ENCODE measurements at places on chromosomes 11 and 22. TPM values are rescaled to one million over a fixed set of nuclear protein-coding genes. Genes with fewer than 3 reads are reported as not detected.

PPP2R5B gene
- 20.9 TPM for polyA plus RNA-seq

OR56A1 gene
- polyA plus RNA-seq = not detected

KRTAP5-11 gene
- not detected for polyA plus RNA-seq

SMTNL1 gene
- polyA plus RNA-seq = not detected

GRCh38 chr11:11409901-11410300 is 56.9 kb upstream of the CSNK2A3 start:
- DNase-seq = no peak

DNA sequence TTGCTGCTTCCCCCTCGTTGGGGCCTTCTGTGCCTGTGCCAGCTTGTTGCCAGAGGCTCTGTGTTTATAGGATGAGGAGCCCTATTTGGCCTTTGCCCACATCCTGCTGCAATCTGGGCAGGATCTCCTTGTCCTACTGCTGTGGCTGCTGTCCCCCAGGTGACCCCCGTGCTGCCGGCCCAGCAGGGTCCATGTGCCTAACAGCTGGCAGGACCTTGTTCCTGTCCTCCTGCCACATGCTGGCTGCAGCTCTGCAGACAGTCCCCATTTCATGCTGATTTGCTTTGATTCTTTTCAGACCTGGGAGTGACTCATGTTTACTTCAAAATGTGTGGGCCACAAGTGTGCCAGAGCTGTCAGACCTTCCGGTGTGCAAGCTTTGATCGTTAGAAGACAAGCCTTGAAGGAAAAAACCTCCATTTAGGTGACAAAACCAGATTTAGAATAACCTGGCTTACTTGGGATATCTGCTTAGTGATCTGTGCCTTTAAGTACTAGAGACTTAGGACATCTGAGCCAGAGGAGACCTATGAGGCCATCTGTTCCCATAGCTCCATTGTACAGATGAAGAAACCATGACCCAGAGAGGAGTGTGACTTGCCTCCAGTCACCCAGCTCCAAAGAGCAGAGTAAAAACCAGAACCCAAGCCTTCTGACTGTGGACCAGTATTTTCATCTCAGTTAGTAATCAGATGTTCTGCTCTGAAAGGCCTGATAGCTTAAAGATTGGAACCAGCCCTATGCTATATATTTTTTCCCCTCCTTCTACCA is 11.1 kb downstream of the NAV2 start:
- DNase-seq = peak; percentile 72

DNA sequence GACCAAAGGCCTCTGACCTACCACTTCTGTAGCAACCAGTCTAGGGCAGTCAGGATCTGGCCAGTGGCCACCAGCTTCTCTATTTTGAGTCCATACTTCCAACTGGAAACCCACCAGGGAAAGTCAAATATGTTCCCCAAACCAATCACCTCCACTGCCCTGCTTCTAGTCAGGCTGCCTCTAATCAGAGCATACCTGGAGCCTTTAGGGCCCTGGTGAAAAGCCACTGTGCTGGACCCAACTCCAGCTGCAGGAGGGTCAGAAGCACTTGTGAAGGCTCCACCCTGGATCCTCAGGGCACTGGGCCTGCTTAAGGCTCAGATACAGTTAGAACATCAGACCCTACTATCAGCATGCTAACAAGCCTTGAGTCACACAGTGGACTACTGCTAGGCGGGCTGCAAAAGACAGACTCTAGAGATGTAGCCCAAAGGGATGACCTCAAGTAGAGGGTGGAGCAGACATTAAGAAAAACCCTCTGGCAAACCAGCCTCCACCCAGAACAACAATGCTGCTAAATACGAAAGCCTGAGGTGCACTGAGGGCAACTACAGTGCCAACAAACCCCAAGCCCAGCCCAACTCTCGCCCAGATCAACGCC is 69.2 kb downstream of the DGCR2 start:
- DNase-seq = no peak

DNA sequence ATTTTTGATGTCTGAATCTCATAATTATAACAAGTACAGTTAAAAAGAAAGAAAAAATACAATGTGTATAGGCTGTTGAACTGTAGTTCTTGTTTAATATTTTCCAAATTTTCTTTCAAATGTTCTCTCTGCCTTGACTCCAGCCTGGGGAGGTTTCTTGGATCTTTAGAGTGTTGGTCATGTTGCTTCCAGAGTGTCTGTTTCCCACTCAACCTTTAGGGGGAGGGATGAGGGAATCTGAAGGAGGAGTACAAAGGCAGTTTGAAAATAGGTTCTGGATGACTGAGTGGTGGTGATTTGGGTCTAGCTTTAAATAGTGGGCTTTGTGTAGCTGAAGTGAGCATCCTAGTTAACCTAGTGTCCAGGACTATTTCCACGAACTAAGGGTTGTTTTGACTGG is 2.0 kb downstream of the CTNND1 start:
- peak; percentile 75 for DNase-seq

GRCh38 chr11:33214187-33214586 is 43.0 kb upstream of the HIPK3 start:
- no peak for DNase-seq

All from endothelial cell of umbilical vein (primary cell).